ENCODE measurements at places on chromosomes 5 and 9.

DNA sequence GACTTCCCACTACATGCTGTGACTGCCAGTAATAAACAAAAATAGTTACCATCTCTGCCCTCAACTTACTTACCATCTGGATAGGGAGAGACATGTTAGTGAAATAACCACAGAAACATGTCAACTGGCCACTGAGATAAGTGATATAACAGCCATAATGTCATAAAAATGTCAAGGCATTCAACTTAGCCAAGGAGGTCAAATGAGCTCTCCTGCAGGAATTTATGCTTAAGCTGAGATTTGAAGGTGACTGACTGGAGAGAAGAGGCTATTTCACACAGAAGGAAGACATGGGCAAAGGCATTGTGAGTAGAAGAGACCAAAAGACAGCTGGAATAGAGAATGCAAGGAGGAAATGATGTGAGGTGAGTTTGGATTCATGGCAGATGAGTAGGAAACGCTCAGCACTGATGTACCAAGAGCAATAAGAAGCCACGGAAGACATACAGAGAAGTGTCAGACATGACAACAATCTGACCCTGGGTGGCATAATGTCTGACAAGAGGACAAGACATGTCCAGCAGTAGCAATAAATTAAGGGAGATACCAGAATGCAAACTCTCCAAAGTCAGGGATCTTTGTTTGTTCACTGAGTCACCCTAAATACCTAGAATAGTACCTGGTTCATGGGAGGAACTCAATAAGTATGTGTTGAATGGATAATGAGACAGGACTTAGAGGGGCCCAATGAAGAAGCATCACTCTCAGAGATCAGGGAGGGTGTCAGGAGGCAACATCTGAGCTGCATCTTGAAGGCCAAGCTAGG, 318.8 kb downstream of the ACTL7B start:
- no peak for DNase-seq

GRCh38 chr9:109792951-109793546, 13.1 kb downstream of the PALM2AKAP2 start:
- DNase-seq: peak; percentile 41

DNA sequence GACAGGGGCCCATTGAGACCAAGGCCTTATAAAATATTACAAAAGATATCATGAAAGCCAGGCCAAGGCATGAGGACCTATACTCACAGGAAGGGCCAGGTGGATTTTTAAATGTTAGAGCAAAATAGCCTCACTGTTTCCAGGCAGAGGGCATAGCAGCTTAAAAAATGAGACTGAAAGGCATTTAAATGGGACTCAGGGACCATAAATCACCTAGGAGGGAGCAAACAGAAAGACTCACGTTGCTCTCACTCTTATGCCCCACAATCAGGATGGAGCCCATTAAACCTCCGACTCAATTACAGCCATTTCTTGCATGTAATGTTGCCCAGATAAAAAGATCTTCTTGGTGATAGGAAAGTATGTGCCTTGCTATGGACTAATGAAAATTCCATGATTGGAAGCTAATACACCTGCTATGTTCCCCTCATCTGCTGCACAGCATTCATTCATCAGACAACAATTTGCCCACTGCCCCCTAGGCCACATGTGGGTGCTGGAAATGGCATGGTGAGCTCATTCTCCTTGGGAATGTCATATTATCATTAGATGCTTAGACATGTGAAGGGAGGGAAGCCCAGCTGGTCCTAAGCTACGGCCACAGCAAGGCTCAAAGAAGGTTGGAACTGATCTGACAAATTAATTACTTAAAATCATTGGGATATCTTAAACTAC, 128.6 kb upstream of the GRIA1 start:
- DNase-seq: no peak

DNA sequence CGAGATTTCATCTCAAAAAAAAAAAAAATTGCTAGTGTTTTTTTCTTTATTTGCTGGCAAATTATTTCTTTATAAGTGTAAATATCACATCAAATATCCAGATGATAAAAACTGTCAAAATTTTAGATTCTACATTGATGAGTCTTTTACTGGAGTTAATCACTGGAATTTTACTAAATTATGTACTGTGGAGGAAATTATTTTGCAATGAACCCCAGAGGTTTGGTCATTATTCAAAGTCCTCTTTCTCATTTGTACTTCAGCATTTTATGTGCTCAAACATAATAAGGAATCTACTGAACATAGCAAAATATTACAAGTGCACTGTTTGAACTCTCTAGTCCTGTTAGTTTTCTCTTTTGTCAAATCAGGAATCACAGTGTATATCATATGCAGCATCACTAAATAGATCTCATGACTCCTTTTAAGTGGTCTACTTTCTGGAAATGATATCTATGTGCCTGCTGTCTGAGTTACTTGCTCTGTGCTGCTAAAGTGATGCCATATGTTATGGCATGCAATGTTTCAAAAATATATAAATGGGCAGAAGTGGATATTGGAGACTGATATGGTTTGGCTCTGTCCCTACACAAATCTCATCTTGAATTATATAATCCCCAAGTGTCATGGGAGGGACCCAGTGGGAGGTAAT, 18.0 kb downstream of the OTULINL start:
- DNase-seq: no peak
